ENCODE measurements at places on chromosomes 1 and 21. TPM values are rescaled to one million over a fixed set of nuclear protein-coding genes. Genes with fewer than 3 reads are reported as not detected.

GRCh38 chr21:24025101-24025500 lies 1582.2 kb downstream of the MRPL39 start:
- no peak for DNase-seq

DNA sequence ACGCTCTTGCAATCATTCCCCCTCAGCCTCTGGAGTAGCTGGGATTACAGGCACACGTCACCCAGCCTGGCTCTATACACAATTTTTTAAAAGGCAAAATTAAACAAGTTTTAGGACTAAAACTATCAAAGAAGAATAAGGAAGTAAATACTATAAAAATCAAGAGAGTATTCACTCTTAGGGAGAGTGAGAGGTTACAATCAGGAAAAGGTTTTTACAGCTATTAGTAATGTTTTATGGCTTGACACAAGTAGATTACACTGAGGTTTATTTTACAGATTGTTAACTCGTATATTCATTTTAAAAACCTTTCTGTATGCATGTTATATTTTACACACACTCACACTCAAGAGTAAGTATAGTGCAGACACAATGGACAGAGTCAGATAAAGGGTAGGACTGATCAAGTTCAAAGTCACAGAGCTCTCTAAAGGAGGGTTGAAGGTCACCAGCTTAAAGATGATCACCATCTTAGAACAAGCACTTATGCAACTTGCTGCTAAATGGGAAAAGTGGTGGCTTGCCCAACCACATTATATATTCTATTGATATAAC lies 77.9 kb upstream of the MAN1A2 start:
- DNase-seq: no peak

DNA sequence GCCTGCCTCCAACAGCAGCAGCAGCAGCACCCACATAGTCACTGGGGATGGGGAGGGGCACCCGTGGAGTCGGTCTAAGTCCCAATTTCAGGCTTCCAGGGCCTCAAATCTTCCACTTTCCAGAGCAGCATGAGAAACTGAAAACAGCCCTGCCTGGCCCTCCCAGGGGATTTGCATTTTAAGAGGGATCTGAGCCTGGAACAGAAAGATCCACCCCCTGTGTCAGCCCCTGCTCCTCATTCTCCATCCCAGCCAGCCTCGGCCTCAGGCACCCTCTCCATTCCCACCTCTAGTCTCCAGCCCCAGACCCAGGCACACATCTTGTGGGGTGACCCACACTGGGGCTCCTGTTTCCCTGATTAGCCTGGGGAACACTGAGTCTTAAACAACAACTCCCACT lies 51.8 kb downstream of the FBXO2 start:
- no peak for DNase-seq

- DNase-seq: no peak
Observed at GRCh38 chr21:45450423-45451090, 45.6 kb downstream of the COL18A1 start.

DNA sequence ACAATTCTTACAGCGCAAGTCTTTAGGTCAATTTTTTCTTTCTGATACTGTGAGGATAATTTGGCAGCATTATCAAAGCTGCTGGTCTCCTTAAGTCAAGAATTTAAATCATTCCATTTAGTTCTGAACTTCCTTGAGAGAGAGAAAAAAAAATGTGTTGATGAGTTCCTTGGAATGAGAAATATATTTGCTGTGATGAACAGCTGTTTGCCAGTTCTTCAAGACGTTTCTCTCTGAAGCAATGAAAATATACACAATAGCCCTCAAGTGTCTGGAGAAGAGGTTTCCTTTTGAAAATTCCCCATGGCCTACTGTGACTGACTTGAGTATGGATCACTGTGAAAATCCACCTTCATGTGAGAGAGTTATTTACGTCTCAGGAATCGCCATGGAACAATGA lies 31.0 kb upstream of the TADA1 start:
- DNase-seq: no peak

Gene SLC27A3
- 36.9 TPM for total RNA-seq

GRCh38 chr1:223621312-223621734 lies 44.2 kb downstream of the CAPN8 start:
- no peak for DNase-seq

Gene MPZ
- 3.2 TPM for total RNA-seq

DNA sequence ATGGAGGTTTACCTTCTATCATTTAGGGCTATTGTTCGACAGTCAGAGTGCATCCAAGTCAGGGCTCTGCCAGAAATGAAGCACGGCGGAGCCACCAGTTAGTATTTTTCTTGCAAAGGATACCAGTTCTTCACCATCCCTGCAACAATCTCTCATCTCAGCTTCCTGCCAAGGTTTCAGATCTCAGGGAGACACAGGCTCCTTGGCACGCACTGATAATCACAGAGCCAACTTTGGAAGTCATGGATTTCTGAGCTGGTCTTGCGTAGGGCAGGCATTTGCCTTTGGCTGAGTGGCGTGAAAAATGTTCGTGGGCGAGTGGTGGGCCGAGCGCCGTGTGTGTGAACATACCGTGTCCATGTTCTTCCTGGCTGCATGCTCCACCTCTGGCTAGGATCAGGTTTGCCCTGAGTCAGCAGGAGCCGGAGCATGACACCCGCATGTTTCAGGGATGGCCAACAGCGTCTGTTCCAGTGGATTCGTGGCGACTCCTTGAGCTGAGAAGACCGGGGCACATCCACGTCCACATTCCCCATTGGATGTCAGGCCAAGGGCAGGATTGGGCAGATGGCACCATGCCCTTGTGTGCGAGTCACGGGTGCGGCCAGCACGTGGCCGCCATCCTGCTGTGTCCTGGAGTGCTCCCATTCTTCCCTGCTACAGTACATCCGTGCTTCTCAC lies 118.5 kb upstream of the C1orf174 start:
- no peak for DNase-seq

GRCh38 chr1:208252836-208253576 lies 8.8 kb upstream of the PLXNA2 start:
- DNase-seq: no peak

- DNase-seq: peak; percentile 62
Observed at GRCh38 chr1:116373431-116374352, 648 bp downstream of the ATP1A1 start.

Gene PTPRC
- 0.71 TPM for total RNA-seq

DNA sequence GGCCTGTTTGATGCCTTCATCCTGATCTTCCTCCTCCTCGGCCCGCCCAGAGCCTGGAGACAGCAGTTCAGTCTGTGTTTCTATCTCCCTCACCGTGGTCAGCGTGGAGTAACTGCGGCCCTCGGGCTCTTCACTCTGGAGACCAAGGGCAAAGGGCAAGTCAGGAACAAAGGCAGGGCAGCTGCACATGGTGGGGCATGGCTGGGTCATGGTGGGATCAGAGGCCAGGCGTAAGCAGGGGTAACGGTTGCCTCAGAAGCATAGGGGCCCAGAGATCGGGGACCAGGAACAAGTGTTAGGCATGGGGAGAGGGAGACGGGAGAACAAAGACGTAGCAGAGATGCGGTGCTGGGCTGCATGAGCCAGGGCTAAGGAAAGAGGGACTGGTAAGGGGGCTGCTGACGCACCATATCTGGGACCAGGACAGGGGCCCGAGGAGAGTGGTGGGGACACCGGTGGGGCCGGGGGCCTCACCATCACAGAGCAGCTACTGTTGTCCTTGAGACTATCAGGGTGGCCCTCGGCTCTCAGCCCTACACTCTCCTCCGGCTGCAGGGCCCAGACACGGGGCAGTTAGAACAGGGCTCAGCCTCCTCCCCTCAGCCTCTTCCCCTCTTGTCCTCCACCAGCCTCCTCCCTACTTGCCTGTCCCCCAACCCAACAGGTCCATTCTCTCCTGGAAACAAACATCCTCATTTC lies 3.2 kb upstream of the ARHGAP30 start:
- DNase-seq: no peak
